Retinal pigment epithelial cell (primary cell): ENCODE measurements at places on chromosomes 7 and 10.

DNA sequence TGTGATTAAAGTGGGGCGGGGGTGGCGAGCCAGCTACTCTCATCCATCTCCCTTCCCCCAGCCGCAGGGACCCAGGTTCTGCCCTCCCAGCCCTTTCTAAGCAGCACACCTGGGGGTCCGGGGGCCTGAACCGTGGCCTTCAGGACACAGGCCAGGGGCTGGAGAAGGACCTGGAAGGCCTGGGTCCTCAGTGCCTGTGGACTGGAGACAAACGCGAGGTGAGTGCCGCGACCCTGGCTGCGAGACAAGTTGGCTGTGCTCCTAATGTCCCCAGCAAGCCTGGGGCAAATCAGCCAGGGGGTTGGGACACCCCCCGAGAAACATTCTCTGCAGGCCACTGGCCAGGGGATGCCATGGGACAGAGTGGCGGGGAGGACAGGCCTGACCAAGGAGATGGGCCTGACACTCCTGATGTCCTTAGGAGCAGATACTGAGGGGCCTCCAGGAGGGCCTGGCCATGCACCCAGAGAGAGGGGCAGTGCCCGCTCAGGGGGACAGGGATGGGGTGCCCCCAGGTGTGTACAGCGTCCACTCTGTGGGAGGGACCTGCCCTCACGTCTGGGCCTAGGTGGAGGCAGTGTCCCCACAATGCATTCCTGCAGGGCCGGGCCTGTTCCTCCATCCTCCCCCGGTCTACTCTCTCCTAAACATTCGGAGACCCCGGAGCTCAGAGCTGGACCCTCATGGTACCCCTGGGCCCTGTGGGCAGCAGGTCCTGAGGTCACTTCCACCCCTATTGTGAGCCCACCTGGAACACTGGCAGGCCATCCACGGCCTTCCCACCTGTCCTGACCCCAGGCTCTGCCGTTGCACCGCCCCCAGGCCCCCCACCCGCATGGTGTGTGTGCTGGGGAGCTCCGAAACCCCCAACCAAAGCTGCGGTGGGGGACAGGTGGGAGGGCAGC, 13.1 kb downstream of the BRAT1 start:
- DNase-seq: no peak

DNA sequence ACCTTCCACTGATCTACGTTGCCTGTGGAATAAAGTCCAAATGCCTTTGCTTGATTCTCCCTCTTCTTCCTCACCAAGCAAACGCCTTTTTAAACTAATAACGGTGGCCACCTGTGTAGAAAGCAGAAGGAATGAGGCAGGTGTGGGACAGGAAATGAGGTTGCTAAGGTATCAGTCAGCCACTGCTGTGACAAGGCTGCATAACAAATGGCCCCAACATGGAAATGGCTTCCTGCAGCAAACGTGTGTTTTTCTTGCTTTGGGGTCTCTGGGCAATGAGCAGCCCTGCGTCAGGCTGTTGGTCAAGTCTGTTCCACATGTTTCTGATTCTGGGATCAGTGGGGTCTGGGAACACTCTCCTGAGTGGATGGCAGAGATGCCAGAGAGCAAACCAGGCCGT, 56.0 kb upstream of the EN2 start:
- no peak for DNase-seq

DNA sequence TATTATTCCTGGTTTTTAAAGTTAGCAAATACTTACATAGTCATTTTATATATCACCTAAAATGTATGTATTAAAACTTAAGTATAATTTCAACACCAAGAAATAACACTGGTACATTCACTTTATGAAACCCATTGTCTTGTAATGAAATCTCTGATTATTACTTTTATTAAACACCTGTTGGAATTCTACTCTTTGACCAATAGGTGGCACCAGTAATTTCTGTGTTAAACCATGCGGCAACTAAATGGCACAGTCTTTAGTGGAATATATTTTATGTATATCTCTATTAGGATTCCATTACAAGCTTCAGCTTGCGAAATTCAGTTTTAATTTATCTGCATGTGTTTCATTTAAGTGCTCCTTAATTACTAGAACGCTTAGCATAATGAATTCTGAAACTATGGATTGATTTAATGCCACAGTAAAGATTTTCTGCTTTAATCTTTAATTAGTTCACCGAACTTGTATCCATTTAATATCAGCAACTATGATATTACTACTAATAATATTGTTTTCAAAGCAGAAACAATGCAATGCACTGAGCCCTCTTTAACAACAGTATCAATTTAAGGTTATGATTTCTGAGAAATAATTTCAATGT, 181.3 kb downstream of the MAGI2 start:
- DNase-seq: no peak

DNA sequence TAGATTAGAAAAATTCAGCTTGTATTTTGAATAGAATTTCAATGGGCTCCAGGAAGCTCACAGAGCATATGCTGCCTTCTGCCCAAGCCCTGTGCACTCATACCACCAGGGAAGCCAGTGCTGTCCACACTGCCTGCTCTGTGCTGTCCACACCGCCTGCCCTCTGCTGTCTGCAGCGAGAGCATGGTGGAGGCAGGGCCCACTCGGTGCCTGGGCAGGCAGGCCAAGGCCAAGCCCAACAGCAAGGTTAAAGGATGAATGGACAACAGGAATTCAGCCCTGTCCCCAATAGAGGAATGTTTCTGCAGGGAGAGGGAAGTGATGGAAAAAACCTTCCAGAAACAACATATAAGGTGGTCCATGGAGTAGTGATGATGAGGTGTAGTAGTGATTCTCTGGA, 146.8 kb downstream of the GFRA1 start:
- no peak for DNase-seq

DNA sequence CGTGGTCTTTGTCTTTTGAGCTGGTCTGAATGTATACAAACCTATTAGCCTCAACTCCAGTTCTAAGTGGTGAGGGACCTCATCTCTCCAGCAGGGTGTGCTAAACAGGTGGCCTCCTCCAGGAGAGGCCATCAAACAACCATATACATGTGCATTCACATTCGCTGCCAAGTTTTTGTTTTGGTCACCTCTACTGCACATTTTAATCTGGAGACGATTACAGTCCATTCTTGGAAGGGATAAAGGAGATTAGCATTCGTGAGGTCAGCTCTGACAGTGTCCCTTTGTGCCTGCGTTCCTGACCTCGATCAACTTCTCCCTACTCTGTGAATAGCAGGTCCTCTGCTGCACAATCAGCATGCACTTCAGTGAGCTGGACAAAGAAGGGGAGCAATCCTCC, 60.8 kb downstream of the RHOBTB1 start:
- DNase-seq: peak; percentile 78

- no peak for DNase-seq
These were observed 97.0 kb upstream of the ODAD2 start for GRCh38 chr10:28095791-28096378.

- DNase-seq: no peak
These were observed 112.1 kb upstream of the CDK1 start for GRCh38 chr10:60666221-60666620.

DNA sequence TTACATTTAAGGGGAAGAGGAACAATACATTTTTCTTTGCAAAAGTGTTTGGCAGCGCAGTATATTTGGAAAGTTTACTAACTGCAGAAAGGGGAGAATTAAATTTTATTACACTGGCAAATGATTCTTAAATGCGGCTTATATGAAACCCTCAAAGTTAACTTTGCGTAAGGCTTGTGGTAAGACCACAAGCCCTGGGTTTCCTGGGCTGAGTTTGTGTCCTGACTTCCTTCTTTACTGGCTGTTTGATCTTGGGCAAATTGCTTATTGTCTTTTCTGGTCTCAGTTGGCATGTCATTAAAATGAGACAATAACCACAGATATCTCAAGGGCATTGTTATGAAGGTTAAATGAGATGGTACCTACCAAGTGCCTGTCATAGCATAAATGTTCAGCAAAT, 106.8 kb downstream of the GLRX3 start:
- DNase-seq: no peak

GRCh38 chr10:29630205-29631048, 4.3 kb downstream of the SVIL start:
- DNase-seq: no peak

GRCh38 chr10:53162856-53163255, 390.3 kb upstream of the MBL2 start:
- peak; percentile 44 for DNase-seq

GRCh38 chr10:79144351-79145173, 75.8 kb downstream of the ZMIZ1 start:
- no peak for DNase-seq

DNA sequence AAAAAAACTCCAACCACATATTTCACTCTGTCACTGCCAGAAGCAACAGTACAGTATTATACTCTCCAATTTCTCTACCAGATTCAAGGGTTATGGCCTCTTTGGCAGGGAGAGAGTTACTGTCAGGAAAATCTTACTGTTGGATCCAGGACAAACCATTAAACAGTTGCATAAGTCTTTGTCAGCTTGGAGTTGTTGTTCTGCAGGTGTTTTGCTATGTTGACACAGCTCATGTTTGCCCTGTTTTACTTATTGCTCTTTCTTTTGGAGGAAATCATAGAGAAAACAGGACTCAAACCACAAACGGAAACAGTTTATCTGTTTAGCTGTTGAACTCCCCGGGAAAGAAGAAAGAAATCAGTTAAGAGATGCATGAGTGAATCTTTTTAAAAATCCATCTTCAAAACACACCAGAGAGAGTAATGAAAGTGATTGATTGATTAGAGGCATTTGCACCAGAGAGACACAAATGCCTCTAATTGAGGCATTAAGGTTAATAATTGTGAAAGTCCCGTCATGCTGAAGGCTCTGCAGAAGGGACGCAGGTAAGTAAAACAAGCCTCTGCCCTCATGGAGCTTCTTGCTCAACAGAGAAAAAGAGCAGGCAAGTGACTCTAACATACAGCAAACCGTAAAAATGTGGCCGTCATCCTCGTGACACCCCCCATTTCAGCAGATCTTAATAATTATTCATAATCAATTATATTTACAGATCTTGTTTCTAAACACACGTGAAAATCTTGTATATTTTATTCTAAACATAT, 38.7 kb upstream of the ARHGAP21 start:
- DNase-seq: peak; percentile 6

DNA sequence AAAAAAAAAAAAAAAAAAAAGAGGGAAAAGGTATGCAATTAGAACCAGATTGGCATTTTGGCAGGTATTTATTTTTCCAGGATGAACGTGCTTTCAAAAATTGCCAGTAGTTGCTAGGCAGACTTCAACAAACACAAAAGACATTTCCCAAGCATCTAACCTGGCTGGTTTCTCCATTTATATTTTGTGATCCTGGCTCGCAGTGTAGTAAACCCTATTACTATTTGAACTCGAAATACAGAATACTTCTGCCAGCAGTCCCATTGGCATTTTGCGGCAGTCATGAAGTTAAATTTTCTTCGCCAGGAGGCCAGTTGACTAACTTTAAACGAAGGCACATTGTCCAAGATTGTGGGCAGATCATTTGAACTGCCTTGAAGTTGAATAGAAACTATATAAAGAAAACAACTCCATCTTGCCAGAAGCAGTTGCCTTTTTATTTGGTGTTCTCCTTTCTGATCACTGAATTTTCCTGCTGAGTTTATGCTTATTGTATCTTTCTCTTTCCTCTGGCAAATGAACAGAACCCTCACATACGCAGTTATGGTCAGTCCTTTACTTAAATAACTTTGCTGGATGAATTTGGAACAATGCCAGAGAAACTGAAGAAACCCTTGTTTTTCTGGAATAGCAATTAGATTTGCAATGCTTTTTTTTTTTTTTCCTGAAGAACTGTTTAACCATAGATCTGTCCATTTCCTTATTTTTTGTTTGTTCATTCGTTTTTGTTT, 132.9 kb downstream of the BICC1 start:
- no peak for DNase-seq

DNA sequence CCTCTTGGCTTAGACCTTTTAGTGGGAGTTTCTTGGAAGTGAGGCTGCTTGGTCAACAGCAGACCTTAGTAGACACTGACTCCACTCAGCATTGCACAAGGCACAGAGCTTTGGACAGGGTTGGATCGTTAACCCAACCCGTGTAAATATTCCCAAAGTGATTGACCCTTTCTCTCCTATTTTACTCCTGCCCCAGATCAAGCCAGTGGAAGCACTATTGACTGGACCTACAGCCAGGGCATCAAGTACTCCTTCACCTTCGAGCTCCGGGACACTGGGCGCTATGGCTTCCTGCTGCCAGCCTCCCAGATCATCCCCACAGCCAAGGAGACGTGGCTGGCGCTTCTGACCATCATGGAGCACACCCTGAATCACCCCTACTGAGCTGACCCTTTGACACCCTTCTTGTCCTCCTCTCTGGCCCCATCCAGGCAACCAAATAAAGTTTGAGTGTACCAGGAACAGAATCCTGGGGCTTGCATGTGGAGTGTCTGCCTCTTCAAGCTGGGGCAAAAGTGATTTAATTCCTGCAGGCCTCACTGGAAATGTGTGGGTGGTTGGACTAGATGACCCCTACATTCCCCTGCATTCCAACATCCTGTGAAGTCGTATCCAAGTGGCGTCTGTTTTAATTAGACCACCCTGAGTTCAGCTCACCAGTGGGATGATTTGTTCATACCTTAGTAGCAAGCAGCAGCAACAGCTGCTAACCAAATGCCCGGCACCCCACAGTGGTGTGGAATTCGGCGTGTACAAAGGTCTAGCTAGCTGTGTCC, 7.5 kb downstream of the CPA1 start:
- DNase-seq: peak; percentile 52

DNA sequence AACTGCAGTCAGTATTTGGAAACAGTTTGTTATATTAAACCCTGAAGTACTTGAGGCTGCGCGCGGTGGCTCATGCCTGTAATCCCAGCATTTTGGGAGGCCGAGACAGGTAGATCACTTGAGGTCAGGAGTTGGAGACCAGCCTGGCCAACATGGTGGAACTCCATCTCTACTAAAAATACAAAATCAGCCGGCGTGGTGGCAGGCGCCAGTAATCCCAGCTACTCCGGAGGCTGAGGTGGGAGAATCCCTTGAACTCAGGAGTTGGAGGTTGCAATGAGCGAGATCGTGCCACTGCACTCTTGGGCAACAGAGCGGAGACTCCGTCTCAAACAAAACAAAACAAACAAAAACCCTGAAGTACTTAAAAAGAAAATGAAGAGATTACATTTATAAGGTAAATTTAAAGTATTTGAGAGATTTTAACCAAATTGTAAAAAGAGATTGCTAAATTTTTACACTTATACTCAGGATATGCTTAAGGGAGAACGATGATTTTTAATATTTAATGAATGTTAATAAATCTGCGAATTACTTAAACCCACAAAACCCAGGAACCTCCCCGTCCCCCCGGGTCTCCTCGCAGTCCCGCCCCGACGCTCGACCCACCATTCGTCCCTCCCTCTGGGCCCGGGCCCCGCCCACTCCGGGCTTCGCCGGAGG, 425 bp upstream of the MTG1 start:
- no peak for DNase-seq

- DNase-seq: peak; percentile 12
These were observed 204.6 kb downstream of the ARHGAP21 start for GRCh38 chr10:24518981-24519597.

GRCh38 chr10:79413196-79413595, 32.2 kb downstream of the ZCCHC24 start:
- DNase-seq: no peak
